ENCODE measurements at places on chromosomes 7 and 10.

GRCh38 chr7:80950550-80950967 lies 31.7 kb upstream of the SEMA3C start:
- DNase-seq = no peak

- no peak for DNase-seq
Observed at GRCh38 chr10:10520491-10521385, 496.9 kb upstream of the CELF2 start.

- DNase-seq = no peak
Observed at GRCh38 chr10:9311702-9312499, 1257.4 kb downstream of the GATA3 start.

DNA sequence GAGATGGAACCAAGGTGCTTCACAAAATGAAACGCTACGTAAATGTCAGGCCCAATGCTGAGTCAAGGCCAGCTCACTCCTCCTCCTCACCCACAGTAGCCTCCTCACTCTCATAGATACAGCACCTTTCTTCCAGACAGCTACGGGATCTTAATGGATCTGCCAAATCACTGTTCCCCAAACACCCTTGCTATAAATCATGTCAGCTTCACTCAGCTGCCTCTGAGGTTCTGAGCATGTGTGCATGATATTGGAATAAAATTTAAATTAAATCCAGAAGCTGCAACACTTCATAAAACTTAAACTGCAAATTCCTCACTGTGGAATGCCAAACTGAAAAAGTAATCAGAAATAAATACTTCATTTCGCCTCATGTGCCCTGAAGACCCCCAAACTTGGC lies 14.7 kb upstream of the CPXM2 start:
- DNase-seq = no peak

GRCh38 chr10:86436963-86437362 lies 70.4 kb upstream of the GRID1 start:
- no peak for DNase-seq

- DNase-seq = no peak
Observed at GRCh38 chr7:1156782-1157535, 3.0 kb downstream of the ZFAND2A start.

GRCh38 chr7:82445271-82445670 lies 1.7 kb upstream of the CACNA2D1 start:
- DNase-seq = no peak

- DNase-seq = no peak
Observed at GRCh38 chr10:9222917-9223316, 1168.4 kb downstream of the GATA3 start.
